H1 (cell line): ENCODE measurements at places on chromosomes 11 and 22. TPM values are rescaled to one million over a fixed set of nuclear protein-coding genes. Genes with fewer than 3 reads are reported as not detected.

TAF10 gene
- 128 and 153 TPM in 2 replicates for total RNA-seq

MUC5AC gene
- total RNA-seq = not detected in 2 replicates

MRGPRX4 gene
- not detected in 2 replicates for total RNA-seq

UPK3A gene
- total RNA-seq = 0.35 TPM in 1 of 2 replicates, not detected in the other

- no peak for DNase-seq
These were observed 860.7 kb upstream of the CCDC90B start for GRCh38 chr11:84146826-84147225.

GRCh38 chr11:65624931-65625627, 9.5 kb downstream of the PCNX3 start:
- no peak for DNase-seq

DNA sequence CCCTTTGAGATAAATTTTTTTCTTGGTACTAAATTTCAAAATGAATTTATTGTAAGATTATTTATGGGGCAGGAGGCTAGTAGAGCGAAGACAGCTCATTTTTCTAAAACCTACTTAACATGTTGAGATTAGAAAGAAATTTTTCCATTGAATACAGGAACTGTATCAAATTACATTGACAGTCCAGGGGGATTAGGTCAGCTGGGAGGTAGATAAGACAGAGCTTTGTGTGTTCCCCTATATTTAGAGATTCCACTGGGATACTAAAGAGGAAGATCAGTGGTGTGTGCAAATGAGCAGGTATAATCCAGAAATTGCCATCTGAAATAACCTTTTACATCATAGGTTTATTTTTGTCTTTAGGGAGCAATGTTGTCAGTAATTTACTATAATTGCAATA, 32.1 kb downstream of the ENDOD1 start:
- no peak for DNase-seq

GRCh38 chr11:129896062-129896461, 684 bp upstream of the NFRKB start:
- DNase-seq = no peak

DNA sequence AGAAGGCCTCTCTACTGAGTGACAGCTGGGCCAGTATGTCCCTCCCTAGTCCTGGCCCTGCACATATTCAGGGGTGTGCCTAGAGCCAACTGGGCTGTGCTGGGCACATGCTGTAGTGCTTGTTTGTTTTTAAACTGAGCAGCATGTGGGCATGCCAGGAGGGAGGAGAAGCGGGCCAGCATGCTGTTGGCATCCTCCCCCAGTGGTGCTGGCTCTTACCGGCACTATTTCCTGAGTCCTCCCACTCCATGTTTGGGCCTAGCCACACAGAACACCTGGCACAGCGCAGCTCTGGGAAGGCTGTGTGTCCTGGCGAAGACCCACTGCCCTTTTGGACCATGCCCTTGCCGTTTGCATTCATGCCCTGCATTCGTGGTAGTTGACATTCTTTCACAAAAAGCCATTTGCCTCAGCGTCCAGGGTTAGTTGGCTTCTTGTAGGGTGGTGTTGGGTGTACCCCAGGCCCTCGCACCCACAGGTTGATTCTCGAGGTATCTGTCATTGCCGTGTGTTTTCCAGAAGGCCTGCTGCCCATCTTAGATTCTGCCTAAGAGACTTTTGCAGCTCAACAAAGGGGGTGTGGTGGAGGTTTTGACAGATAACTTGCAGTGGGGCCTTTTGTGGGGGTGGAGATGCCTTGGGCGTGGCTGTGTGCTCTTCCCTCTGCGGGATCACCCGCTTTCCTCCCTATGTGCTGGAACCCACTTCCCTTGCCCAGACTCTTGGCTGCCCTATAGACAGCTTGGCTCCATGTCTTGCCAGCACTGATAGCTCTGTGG, 13.6 kb downstream of the DGCR8 start:
- DNase-seq = no peak

DNA sequence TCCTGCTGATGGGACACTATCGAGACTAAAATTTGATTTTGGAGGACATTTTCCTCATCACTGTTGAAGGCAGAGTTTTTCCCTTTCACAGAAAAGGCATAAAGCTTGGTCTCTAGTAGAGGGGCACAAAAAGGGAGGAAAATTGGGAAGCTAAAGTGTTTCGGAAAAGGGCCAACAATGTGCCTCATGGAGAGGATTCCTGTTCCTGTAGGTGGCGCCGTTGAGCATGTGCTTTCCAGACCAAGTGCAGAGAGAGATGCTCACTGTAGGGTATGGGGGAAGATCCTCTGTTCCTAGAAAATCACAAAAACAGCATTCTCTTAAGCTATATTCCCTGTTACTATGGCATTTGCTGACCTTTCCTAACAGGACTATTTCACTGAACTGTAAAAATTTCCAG, 18.4 kb upstream of the OR4C5 start:
- no peak for DNase-seq

- DNase-seq = no peak
These were observed 18.9 kb upstream of the GAL start for GRCh38 chr11:68665436-68665835.

DNA sequence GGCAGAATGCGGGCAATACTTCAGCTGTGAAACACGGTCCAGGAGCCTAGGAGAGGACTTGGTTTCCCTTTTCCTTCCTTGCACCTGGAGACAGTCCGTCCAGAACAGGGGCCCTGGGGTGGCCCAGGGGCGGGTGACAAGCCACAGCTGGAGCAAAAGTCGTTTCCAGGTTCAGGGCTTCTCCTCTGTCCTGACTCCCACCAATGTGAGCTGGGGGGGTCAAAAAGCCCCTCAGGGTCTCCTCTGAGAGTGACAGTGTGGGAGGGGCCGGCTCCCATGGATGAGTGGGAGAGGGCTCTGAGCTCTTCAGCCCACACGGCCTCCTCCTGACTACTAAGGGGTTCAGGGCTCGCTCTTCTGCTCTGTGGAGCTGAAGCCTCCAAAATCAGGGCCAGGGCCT, 20.1 kb upstream of the ARFGAP3 start:
- DNase-seq = no peak

GRCh38 chr22:27610863-27611786, 190.4 kb downstream of the MN1 start:
- no peak for DNase-seq
